Gastroesophageal sphincter (tissue), 4 donors: ENCODE measurements at places on chromosomes 2 and 18.

DNA sequence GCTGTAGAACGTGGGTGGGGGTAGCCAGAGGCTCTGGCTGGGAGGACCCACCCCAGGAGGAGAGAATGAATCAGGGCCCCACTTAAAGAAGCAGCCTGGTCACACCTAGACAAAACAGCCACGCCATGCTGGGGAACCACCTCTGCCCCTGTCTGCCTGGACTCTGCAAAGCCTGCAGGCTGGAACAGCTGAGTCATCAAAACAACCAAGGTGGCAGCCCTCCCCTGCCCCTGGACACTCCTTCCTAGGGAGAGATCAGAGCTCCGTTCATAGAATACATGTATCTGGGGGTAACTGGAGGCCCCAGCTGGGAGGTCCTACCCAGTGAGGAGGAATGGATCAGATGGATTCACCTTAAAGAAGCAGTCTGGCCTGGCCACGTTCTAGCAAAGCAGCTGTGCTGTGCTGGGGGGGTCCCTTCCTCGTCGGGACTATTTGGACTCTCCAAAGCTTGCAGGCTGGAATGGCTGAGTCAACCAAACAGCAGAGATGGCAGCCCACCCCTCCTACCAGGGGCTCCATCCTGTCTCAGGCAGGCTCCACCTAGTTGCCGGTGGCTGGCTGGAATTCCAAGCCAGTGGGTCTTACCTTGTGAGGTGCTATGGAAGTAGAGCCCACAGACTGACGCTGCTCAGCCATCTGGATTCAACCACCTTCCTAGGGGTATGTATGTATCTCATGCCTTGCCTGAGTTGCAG lies 50.5 kb upstream of the NT5C1B start:
- peaks cover 8% of the 10 kb centered on the region for H3K4me1 ChIP-seq
- no peak overlapping the region for H3K27ac ChIP-seq
- no peak overlapping the region for H3K4me3 ChIP-seq
- H3K27me3 ChIP-seq = no peaks in the 10 kb centered on the region
- H3K36me3 ChIP-seq = no peaks in the 10 kb centered on the region
- ATAC-seq = no peak

GRCh38 chr18:46939337-46939963 lies 22.0 kb downstream of the KATNAL2 start:
- peak; percentile 79 for ATAC-seq
- no peaks in the 10 kb centered on the region for H3K27me3 ChIP-seq
- H3K36me3 ChIP-seq = no peaks in the 10 kb centered on the region
- H3K4me1 ChIP-seq = peaks cover 3% of the 10 kb centered on the region
- H3K4me3 ChIP-seq = no peak overlapping the region

DNA sequence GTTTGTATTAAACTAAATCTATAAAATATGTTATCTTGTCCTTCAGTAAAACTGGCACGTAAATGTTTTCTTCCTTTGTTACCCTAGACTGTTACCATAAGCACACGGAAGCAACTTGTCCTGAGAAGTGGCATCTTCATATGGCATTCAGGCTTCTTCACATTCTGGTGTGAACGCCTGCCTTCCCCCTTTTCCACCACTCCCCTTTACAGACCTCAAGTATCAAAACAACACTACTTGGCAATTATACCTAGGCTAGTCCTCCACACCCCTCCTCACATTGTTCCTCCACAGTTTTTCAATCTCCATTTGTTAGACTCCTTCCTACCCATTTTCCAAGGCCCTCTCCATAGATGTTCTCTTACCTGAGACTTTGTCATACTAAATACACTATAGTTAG lies 2.9 kb downstream of the MEX3C start:
- peaks cover 65% of the 10 kb centered on the region for H3K4me1 ChIP-seq
- peak overlapping the region; percentile 93 for H3K4me3 ChIP-seq
- peak overlapping the region; percentile 98 for H3K27ac ChIP-seq

GRCh38 chr2:46326231-46326980 lies 29.2 kb downstream of the EPAS1 start:
- no peaks in the 10 kb centered on the region for H3K27me3 ChIP-seq
- peaks cover 66% of the 10 kb centered on the region for H3K4me1 ChIP-seq
- H3K27ac ChIP-seq = no peak overlapping the region
- H3K36me3 ChIP-seq = no peaks in the 10 kb centered on the region
- ATAC-seq = peak; percentile 51

DNA sequence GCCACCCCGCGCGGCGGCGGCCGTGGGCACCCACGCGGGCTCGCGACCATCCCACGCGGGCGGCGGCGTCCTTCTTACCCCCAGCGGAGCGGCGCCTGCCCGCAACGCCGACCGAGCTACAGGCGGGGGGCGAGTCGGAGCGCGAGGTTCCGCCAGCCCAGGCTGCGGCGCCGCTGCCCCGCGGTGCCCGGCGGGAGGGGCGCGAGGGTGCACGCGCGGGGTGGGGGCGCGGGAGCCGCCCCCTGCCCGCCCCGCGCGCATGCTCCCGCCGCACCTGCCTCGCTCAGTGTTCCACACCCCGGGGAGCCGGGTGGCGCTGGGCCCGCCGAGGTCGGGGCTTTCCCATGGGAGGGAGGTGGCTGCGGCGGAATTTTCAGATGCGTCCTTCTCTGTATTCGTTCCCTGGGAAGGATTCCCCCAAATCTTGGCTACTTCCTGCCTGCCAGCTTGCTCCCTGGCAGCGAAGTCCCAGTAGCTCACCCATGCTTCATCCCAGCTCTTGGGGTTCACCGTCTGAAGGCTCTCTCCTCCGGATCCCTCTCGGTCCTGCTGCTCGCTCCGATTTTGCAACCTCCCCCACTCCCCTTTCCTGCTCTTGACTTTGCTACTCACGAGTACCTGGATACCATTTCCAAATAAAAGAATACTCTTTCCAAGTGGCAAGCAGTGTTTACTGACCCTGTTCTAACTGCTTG lies at the start of gene L3MBTL4:
Gene L3MBTL4 (minus strand): TSS at position 189 of the 695 bp plus-strand sequence. CDS start 103,286 bp downstream, outside the sequence.
- no peaks in the 10 kb centered on the region for H3K4me1 ChIP-seq
- H3K27me3 ChIP-seq = peaks cover 11% of the 10 kb centered on the region
- no peak within 1 kb of the TSS for H3K27ac ChIP-seq
